ENCODE measurements at places on chromosomes 4 and X.

GRCh38 chr4:165512424-165512823, 133.6 kb downstream of the CPE start:
- DNase-seq, result no peak

- DNase-seq, result no peak
Observed at GRCh38 chr4:43163101-43163792, 270.7 kb downstream of the GRXCR1 start.

- no peak for DNase-seq
Observed at GRCh38 chr4:183458005-183458404, 13.6 kb downstream of the CDKN2AIP start.

GRCh38 chr4:48481581-48481980, 1.6 kb upstream of the SLC10A4 start:
- DNase-seq, result no peak

DNA sequence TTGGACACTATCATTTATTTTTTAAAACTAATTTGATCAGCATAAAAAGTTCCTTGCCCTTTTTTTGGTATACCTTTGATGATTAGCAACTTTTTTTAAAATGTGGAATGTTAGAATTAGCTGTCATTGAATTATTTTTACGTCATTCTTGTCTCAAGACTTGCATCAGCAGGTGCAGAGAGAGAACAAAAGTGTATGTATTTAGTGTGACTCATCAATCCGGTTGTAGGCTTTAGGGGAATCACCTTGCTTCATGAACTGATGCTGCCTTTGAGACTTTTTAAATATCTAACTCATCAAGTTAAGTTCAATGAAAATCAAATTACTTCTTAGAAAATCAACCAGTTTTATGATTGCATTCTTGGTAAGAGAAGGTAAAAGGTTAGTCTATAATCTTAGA, 125.1 kb downstream of the ARX start:
- no peak for DNase-seq

GRCh38 chr4:160352637-160353036, 1249.8 kb downstream of the RAPGEF2 start:
- DNase-seq, result no peak

DNA sequence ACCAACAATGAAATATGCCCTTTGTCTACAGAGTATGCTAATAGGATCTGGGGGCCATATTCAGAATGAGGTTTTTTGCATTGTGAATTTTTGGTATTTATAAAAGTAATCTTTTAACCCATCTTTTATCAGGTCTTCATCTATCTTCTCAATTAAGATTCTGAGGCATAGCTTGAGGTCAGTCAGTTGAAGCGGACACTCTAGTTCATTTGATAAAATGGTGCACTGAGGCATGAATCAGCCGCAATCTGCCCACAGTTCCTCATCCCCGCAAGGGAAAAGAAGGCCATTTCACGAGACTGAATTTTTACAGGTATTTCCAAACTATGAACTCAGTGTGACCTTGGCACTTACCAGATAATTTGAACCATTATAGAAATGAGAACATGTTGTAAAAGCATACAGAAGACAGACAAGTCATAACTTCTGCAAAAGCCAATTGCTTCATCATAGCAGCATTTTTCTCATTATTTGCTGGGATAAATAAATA, 19.3 kb upstream of the VCX2 start:
- DNase-seq, result no peak

- DNase-seq, result no peak
Observed at GRCh38 chr4:87884976-87885549, 52.3 kb downstream of the MEPE start.

GRCh38 chr4:161702287-161702686, 461.5 kb downstream of the FSTL5 start:
- no peak for DNase-seq

DNA sequence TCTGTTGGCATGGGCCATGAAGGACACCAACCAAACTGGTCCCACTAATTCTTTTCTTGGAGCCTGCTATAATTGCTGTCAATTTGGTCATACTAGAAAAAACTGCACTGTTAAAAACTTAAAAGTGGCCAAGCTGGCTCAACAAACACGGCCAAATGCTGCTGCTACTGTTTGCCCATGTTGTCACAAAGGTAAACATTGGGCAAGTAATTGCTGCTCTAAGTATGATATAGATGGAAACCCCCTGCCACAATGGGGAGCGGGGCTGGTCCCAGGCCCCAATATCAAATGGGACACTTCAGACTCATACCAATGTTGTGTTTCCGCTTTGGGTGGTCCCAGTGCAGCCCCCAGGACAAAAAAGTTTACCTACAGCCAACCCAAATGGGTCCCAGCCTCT, 52.1 kb downstream of the SPIN3 start:
- no peak for DNase-seq

DNA sequence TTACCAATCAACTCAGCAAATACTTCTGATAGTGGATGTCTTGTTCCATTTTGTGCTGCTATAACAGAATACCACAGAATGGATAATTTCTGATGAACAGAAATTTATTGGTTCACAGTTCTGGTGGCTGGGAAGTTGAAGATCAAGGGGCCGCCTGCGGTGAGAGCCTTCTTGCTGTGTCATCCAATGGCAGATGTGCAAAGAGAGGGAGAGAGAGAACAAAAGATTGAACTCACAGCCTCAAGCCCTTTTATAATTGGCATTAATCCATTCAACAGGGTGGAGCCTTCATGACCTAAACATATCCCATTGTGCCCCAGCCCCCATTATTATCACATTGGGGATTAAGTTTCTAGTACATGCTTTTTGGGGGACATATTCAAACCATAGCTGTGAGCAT, 86.1 kb downstream of the ADGRG4 start:
- DNase-seq, result no peak

- DNase-seq, result peak; percentile 66
Observed at GRCh38 chrX:40748977-40749376, 13.6 kb upstream of the MED14 start.
